ENCODE measurements at places on chromosomes 6 and 20.

GRCh38 chr6:9659848-9660247 lies 755.0 kb downstream of the TFAP2A start:
- no peak for DNase-seq

GRCh38 chr6:22636452-22636851 lies 67.1 kb downstream of the HDGFL1 start:
- DNase-seq, result no peak

DNA sequence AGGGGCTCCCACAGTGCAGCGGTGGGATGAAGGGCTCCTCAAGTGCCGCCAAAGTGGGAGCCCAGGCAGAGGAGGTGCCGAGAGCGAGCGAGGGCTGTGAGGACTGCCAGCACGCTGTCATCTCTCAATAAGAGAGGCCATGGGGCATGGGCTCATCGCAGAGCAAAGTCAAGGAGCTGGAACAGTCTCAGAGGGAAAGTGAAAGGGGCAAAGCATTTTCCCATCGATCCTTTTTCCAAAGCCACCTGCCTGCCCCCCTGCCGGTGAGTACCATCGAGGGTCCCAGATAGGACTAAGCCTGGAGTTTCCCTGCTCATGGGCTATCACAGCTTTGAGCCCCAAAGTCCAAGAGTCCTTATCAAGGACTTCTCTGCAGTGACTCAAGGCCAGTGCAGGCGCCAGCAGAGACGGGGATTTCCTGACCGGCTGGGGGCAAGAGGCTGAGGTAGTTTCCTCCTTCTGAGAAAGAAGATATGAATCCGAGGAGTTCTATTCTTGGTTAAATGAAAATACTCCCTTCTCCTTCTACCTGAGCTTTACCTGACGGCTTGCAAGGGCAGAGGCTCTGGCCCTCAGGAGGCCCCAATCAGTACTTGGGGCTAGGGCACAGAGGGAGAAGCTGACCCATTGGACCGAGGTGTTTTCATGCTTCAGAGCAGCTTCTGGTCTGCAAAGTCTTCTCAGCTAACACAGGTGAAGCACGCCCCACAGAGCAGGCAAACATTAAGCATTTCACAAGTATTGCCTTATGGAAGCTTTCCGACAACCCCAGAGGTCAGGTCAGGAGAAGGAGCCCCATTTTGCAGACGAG lies 22.6 kb downstream of the ETV7 start:
- DNase-seq, result no peak

DNA sequence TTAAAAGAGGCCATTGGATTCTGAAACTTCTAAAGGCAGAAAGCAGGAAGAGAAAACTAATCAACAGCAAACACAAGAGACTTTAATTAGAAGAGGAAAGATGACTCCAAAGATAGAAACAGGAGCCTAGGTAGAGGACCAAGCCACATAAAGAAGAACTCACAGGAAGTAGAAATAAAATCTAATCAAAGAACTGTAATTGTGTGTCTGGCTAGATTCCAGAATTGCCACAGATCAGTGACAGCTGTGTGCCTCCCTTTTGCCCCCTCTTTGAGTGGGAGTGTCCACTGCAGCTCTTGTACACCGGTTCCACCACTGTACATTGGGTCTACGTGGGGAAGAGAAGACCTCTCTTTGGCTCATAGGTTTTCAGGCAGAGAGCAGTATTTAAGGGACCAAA lies 22.3 kb upstream of the THEMIS start:
- no peak for DNase-seq

GRCh38 chr6:133241901-133242636 lies 912 bp downstream of the EYA4 start:
- peak; percentile 41 for DNase-seq

GRCh38 chr20:45452238-45452637 lies 17.3 kb upstream of the WFDC2 start:
- no peak for DNase-seq

- no peak for DNase-seq
Observed at GRCh38 chr20:5643936-5644335, 106.3 kb upstream of the SHLD1 start.

DNA sequence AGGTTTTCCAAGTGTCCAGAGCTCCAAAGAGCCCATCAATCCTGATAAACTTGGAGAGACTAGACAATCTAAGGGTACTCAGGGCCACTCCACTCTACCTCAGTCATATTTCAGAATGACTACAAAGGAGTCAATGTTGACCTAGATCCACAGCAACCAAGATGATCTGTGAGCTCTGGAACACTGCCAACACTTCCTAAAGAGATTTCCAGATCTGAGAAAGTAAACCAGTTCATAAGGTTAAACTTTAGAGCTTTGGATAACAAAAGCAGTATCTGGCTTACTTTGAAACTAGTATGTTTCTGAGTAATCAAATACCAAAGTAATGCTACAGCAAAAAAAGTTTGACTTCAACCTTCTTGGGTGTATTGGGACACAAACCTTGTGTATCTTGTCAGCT lies 122.7 kb downstream of the BTBD9 start:
- DNase-seq, result no peak

DNA sequence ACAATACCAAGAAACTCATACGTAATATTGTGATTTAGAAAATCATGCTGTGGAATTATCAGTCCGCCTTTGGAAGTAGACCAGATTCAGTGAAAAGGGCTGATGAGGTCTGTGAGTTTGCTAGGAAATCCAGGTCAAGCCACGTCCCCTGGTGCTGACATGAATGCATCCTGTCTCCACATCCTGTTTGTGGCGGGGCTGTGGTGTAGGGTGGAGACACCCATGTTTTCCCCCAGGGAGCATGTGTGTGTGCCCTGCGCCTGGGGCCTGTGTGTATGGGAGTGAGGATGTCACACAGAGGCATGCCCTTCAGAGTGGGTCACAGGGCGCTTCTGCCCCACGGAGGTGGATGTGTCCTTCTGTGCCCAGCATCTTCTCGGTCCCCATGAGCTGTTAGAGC lies 109.1 kb downstream of the SASH1 start:
- DNase-seq, result no peak

DNA sequence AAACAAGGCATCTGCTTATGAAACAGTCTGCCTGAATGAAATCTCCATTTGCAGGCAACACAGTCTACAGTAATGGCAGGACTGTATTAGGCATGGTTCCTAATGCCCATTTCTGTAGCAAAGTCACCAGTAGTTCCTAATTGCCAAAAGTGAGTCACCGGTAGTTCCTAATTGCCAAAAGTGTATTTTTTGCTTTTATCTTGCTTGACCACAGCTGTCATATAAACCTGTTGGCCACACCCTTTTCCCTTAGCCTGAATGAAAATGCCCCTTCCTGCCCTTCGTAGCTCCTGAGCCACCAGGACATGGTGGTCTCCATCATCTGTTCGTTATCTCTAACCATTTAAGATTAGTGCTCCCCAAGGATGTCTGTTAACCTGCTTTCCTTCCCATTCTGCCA lies 34.5 kb downstream of the MTHFD1L start:
- DNase-seq, result no peak

- DNase-seq, result no peak
Observed at GRCh38 chr6:8860671-8861070, 425.3 kb upstream of the SLC35B3 start.

GRCh38 chr6:8574749-8575468 lies 139.6 kb upstream of the SLC35B3 start:
- no peak for DNase-seq

- DNase-seq, result no peak
Observed at GRCh38 chr6:108476376-108476775, 84.3 kb upstream of the FOXO3 start.

- DNase-seq, result no peak
Observed at GRCh38 chr20:36623444-36623843, 17.9 kb downstream of the RAB5IF start.
